Tibial artery (tissue), 4 donors: ENCODE measurements at places on chromosomes 2 and 18.

DNA sequence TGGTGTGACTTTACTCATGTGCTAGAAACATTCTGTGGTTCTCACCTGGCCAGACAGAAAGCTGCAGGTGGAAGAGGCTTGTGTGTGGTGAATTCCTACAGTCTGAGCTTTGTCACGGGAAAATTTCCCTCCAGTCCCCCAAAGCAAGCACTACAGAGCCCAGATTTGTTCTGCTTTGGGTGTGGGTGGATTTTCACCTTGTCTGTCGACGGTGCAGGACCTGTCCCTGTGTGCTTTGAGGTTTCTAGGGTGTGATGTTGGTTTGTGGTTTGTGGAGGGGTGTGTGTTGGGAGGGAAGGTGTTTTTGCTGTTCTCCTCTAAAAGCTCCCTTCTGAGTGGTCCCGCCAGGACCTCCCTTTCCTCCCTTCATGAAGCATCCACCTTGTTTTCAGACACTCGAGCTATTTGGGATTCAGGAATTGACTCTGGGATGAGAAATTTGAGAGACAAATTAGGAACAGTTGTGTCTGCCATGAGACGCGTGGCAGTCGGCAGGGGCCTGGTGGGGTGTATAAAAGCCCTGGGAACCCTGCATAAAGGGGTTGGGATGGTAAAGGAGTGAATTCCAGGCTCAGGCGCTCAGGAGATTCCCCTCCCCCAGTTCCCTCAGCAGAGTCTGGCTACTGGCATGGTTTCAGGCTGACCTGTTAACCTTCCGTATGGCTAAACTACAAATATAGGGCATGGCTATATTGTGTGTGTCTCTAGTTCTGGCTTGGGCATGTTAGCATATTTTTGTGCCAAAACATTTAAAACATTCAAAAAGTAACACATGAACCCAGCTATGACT, 65.5 kb downstream of the DGKD start:
- peak; percentile 65 for DNase-seq

DNA sequence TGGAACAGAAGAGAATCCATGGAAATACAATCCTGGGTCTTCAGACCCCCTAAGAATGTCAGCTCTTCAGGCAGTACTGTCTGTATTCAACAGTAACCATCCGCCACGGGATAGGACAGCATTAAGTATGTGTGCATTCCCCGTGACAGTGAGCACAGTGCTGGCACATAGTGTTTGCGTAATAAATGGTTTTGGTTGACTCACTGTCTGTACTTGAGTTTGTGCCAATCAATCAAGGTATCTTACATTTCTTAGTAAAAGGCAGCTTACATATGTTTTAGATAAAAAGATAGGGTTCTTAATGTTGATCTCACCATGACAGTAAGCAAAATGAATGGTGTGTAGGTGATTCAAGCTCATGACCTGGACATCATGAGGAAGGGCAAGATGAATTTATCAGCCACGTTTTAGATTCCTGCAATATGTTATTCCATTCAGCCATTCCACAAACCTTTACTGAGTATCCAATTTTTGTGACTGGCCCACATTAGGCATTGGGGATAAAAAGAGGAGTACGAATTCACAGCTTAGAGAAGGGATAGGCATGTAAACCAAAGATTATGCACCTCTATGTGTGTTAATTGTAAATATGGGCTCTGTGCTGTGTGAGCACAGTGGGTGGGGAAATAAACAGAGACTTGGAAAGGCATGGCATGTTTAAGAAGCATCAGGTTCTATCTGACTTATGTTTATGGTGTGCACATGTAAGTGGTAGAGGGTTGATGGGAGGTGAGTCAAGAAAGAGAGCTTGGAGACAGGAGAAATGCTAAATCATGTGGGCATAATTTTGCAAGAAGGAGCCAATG, 258.8 kb downstream of the SLC8A1 start:
- no peak for DNase-seq

DNA sequence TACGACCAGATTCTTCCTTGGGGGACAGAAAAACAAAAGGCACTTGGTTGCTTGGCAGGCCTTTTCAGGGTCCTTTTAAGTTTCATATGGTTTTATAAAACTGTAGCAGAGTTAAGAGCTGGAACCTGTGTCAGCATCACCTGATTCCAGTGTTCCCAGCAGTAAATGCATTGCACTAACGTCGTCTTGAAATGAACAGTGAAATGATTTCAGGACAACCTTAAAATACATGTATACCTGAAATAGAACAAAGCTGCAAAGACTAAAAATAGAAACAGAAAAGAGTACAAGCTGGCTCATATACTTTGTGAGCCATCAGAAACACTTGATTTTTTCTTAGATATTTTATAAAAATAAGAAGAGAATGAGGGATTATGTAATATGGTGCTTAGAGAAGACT, 51.9 kb downstream of the ACSL3 start:
- DNase-seq = no peak

- no peak for DNase-seq
Measured at GRCh38 chr2:55482186-55482884, 37.2 kb upstream of the CFAP36 start.

DNA sequence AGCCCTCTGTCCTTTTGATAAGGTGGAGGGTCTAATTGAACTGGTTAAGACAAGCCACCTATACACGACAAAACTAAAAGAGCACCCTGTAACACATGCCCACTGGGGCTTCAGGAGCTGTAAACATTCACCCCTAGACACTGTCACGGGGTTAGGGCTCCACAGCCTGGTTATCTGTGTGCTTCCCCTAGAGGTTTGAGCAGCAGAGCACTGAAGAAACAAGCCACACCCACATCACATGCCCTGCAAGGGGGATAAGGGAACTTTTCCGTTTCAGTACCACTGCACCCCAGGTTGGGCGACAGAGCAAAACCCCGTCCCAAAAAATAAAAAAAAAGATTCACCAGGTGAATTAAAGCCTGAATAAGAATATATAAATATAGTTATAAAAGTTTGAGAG, 913.7 kb upstream of the ACVR2A start:
- DNase-seq = no peak

DNA sequence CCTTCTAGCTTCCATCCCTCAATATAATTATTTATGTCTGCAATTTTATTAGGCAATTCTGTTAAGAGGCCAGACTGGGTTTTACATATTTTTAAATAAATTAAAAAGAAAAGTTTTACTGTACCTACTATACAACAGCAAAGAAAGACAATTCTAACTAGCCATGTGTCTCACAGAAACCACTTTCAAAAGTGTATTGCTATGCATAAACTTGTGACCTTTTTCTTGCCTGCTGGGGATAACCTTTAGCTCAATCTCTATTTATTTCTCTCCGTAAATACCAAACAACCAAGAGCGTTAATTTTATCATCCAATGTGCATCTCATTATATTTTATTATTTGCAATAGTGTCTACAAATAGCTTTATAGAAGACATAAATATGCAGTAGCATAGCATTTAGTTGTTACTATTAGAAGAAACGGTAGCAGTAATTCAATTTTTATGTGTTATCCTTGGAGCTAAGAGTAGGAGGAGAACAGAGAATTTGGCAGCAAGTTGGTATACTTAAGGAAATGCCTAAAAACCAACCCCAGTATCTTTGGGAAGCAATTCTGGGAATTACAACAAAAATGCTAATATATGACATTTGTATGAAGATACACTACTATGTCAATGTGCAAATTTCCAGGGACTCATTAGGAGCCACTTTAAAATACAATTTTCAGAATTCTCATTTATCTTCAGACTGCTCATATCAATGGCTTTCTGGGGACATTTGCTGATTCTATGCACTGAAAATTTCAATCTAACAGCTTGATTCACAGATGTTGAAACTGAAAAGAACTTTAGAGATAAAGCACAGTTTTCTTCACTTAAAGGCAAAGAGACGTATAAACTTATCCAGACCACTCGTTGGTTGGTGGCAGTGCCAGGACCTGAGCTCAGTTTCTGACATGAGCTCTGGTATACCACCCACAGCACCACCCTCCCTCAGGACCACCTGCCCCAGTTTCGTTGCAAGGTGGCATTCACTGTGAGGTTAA, 23.0 kb upstream of the RTN4 start:
- DNase-seq = no peak

DNA sequence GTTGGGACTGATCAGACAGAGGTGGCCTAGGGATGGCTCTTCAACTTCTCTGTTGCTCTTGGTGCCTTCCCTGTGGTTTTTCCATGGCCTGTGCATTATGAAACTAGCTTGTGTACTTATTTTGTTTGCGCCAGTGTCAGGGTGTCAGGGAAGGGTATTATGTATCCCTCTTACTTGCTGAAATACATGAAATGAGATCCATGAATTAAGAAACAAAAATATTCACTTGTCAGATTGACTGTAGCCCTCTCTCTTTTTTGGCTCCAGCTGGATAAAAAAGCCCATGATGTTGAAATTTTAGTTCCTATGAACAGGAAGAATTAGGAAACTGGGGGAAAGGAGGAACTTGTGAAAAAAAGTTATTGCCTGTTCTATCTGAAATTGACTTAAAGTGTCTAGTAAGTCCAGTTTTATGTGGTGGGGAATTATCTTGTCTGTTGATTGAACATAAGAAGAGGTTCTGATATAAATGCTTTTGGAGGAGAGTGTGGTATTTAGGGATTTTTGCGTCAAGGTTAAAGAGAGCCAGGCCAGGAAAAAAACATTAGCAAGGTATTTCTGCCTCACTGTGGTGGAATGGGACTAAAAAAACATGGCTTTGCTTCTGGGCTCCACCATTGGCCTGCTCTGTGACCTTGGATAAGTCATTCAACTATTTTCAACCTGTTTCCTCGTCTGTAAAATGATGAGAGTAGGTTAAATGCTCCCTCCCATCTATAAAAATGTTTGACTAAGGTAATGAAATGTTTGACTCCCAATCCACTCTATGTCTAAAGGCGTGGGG, 12.0 kb downstream of the UGP2 start:
- no peak for DNase-seq

DNA sequence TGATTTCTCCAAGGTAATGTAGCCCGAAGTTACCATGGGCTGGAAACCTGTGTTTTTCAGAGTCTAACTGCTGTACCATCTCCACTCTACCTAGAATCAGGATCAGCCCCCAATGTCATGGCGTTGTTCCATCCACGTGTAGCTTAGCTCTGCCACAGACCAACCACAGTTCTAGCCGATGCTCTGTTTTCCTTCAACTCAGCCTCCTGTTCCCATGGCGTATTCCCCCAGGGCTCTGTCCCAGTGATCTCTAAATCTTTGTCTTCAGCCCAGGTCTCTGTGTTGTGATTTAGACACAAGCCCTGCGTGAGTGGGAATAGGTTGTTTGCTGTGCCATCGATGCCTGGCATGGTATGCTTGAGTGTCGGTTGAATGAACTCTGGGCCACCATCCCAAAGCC, 53.4 kb downstream of the LPIN1 start:
- no peak for DNase-seq

DNA sequence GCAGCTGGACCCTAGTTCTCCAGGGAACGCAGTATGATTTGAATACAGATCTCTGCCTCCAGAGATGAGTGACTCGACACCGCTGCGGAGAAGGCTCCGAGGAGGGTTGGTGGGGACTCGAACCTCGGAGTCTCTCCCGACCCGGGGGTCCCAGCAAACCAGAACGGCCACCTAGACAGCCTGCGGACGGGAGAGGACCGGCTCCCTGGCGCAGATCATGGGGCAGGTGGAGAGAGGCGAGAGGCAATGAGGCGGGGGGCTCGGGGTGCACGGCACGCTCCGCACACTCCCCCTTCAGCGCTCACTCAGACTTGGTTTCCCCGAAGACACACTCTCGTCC, 12.6 kb downstream of the DYSF start:
- DNase-seq = no peak

DNA sequence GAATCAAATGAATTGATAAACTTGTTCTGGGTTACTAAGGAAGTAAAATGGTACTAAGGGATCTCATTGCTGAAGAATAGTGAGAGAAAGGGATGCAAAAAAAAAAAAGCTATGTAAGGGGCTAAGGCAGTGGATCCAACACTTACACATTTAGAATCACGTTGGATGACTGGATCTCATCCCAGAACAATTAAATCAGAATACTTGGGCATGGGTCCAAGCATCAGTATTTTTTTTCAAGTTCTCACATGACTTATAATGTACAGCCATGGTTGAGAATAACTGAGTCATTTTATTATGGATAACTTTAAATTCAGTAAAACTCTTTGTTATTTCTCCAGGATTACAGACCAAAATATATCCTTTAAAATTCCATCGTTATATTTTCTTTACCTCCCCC, 8.5 kb downstream of the DSC1 start:
- no peak for DNase-seq

DNA sequence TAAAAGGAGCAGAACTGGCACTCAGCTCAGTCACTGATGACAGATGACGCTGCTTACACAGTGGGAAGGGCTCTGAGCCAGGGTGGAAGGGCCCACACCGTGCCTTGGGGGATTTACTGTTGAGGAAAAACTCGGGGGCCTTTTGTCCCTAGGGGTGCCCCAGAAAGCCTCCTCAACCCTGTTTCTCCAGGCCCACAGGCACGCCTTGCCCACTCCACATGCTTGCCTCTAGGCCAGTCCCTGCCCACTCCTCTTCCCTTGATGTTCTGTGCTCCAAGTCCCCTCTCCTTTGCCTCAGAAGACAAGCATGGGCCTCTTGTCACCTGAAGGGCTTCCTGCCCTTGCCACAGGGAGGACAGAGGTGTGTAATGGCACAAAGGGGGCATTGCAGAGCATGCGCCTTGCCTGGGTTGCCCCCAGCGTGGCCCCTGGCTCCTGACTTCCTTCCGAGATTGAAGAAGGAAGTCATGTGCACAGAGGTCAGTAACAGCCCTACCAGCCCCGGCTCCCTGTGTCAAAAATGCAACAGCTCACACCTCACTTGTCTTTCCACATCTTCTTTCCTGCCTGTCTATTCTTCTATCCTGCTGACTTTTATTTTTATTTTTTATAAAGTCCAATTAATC, 65.1 kb downstream of the LIPG start:
- no peak for DNase-seq

DNA sequence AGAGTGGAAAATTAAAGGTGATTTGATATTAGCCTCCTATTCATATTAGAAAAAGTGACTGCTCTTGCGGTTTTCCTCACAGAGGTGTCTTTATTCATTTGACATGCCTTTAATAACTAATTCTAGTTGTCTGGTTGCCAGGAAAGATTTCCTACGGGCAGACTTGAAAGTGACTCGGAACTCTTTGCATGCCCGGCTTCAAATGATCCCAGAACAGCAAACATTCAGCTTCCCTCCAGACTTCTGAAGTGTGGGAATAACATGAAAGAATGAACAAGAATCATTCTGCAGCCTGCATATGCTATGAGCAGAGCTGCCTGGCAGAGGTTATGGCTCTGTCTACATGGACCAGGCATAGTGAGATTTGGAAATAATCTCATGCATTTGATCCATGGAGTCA, 89.6 kb upstream of the PKDCC start:
- DNase-seq = no peak

- no peak for DNase-seq
Measured at GRCh38 chr2:62055724-62056336, 140.1 kb upstream of the B3GNT2 start.

- peak; percentile 94 for DNase-seq
Measured at GRCh38 chr2:1591978-1592907, 152.1 kb downstream of the PXDN start.

GRCh38 chr2:20333738-20334137, 16.9 kb downstream of the PUM2 start:
- no peak for DNase-seq

- no peak for DNase-seq
Measured at GRCh38 chr2:146241023-146241422, 1603.8 kb upstream of the ACVR2A start.

GRCh38 chr2:8198766-8199382, 483.0 kb upstream of the ID2 start:
- no peak for DNase-seq
